Endothelial cell (in vitro differentiated cells): ENCODE measurements at places on chromosomes 5 and 9.
A peak's percentile ranks its signal among the peaks of the same experiment; 100 is the strongest.

DNA sequence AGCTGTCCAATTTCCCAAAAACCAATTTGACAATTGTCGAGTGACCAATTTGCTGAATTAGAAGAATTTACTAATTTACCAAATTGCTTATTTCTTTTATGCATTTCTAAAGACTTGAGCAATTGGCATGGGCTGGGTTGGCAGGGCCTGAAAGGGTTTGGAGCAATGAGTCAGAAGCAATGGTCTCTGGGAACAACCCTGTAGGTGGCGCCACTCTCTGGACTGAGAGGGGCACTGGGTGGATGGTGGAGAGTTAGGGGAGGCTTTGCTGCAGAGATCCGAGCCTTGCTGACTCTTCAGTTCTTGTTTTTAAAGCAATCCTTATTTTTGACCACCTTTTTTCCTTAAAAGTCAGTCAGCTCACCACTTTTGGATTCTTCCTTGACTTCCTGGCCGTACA, 71.5 kb upstream of the RPS23 start:
- peak; percentile 63 for DNase-seq

DNA sequence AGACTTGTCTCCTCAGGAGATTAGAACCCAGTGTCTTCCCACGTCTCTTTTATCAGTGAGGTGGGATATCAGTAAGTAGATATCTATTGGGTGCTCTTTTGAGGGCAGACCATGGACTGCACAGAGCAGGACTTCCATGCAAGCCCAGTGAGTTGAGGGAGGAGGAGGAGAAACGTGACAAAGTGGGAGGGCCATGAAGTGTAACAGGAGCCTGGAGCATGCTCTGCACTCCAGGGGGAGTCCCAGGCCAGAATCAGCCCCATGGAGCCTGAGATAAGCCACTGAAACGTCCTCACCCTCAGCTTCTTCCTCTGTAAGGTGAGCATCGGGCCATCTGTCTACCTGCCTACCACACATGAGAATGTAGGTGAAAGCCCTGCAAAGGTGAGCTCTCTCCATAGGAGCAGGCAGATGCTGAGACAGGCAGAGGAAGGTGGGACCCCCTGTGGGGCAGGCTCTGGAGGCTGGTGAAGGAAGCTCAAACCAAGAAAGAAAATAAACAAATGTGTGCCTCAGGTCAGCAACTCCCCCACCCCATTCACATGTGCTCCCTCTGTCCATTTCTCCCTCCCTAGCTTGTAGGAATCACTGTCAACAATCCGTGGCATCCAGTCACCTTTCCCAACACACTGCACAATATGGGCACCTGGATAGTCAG, 87.4 kb downstream of the NRG2 start:
- DNase-seq: no peak

DNA sequence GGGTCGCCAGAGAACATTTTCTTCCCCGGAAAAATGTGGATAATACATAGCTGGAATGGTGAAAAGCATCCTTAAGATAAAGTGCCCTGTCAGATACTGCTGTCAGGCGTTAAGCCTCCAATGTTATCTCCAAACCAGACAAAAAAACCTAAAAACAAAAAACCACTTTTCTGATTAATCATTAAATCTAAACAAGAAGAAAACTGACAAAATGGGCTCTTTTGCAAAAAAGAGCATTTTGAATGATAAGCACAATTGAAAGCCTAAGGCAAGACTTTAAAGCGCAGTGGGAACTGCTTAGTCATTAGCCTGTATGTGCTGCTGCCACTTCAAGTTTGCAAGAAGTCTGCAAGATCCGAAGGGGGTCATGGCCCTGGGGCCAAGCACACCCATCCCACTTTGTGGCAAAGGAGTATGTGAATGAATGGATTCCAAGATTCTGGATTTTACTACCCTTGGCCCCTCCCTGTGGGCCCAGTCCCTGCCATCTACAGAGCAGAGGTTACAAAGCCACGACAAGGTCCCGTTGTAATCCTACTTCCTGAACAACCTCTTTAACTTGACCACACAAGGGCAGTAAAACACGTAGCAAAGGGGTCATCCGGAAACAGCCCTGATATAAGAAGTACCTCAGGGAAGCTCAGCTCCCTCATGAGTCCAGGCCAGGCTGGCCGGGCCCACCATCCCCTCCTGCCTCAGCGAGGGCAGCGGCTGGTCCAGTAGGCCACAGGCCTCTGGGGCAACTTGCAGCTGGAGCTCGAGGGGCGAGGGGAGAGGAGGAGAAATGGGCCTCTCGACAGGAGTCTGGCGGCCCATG, 29.7 kb downstream of the SHB start:
- DNase-seq: no peak

- no peak for DNase-seq
Observed at GRCh38 chr5:1127959-1128785, 16.3 kb upstream of the SLC12A7 start.

GRCh38 chr9:135474915-135475314, 4.7 kb upstream of the PPP1R26 start:
- DNase-seq: peak; percentile 67

DNA sequence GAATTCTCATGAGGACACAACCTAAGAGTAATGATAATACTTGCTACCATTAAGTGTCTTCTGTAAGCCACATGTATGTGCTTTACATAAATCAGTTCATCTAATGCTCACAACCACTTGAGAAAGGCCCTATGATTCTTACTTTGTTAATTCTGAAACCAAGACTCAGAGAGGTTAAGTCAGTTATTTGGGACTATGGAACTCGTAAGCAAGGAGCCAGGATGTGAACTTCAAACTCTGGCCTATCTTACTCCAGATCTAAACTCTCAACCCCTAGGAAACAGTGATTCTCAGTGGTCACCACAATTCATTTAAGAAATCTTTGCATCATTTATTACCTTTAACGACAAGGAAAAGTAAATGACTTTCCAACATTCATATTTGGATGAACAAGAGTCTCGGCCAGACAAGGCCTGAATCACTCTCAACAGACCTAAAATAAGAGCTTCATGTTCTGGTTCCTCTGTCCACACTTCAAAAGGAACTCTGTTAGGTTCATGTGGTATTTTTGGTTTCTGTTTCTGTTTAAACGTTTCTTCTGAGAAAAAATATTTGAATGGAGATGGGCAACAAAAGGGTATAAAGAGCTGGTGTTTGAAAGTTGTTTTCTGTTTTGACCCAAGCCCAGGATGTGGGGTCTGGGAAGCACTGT, 104.8 kb downstream of the LPAR1 start:
- no peak for DNase-seq

DNA sequence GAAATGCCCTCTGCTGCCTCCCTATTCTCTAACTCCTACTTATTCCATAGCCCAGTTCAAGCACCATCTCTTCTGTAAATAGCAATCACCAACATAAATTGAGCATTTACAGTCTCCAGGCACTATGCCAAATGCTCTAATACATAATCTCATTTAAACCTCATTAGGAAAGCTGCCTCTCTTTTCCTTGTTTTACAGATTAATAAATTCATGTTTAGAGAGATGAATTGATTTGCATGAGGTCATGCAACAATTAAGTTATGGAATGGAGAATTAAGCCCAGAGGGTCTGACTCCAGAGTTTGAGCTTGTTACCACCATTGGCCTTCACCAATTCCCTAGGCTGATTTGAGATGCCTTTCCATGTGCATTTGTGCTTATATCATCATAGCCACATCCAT, 23.4 kb upstream of the RFX3 start:
- DNase-seq: no peak

GRCh38 chr5:59188419-59189225, 605.7 kb downstream of the RAB3C start:
- DNase-seq: peak; percentile 60

GRCh38 chr5:144742361-144742760, 571.7 kb downstream of the KCTD16 start:
- DNase-seq: no peak

- DNase-seq: no peak
Observed at GRCh38 chr9:134358026-134358661, 31.9 kb downstream of the RXRA start.

DNA sequence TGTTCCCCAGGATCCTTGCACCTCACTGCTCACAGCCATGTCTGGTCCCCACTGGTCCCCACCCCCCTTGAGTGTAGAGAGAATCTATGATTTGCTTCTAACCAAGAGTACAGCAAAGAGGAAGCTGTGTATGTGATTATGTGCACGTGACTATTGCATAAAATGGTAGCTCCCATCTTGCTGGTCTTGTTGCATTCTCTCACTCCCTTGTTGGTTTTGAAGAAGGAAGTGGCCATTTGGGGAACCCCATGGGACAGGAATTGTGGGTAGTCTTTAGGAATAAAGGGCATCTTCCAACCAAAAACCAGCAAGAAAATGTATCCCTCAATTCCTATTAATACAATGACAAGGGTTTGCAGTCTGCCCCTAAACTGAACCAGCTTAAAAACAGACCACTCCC, 5.2 kb upstream of the FCN2 start:
- DNase-seq: no peak

DNA sequence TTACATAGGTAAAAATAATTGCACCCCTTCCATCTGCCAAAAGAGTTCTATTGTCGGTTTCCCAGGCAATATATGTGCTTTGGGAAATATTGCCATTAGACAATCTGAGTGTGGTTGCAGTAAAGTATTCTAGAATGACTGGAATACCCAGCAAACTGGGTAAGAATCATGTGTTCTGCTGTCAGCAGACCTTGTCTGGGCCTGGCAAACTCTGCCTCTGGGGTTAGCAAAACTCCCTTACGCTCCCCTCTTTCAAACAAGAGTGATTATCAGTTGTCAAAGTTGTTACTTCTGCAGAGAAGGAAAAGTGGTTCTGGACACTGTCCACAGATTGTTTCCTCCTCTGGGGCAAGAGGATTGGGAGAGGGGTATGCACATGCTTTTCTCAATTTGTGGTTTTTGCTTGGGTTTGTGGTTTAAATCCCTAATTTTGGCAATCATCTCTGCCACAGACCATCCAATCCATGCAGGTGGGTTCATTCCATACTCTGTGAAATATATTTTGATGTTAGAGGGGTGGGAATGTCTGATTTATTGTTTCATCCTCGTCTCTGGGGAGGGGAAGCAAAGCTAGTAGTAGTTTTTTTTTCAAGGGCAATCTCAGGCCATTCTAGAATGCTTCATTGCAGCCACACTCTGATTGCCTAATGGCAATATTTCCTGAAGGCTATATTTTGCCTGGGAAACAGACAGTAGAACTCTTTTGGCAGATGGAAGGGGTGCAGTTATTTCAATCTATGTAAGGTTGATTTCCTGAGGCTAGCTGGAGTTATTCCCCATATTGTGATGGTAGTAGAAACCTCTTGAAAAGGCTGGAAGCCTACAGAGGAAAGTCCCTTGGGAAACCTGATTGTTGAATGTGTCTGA, 24.0 kb upstream of the TNFSF15 start:
- DNase-seq: no peak

DNA sequence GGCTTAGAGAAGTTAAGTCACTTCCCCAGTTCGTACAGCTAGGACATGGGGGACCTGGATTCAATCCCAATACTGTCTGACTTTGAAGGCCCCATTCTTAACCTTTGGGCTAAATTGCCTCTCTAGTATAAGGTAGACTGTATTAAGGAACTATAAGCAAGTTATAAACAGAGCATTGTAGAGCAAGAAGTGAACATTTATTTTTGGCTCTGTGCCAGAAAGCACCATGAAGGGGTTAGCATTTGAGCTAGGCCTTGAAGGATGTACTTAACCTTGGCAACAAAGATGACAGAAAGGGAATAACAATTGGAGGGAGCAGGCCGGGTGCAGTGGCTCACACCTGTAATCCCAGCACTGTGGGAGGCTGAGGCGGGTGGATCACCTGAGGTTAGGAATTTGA, 32.8 kb downstream of the GALNT10 start:
- DNase-seq: no peak

DNA sequence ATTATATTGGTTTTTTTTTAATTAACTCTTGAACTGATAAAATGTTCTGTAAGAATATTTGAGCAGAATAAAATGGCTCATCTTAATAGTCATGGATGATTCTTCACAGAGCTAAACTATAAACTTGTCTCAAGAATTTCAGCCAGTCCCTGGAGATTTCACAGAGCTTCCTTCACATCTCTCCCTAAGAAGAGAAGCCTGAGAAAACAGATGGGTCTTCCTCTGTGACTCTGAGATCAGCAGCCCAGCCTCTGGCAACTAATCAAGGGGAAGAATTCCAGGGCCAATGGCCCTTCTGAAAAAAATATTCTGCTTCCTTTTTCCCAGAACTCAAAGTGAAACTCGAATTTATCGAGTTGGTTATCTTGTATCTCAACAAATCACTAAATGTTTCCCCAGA, 122.2 kb upstream of the ITGA1 start:
- DNase-seq: no peak

- DNase-seq: peak; percentile 3
Observed at GRCh38 chr5:1291611-1292080, 3.2 kb downstream of the TERT start.

DNA sequence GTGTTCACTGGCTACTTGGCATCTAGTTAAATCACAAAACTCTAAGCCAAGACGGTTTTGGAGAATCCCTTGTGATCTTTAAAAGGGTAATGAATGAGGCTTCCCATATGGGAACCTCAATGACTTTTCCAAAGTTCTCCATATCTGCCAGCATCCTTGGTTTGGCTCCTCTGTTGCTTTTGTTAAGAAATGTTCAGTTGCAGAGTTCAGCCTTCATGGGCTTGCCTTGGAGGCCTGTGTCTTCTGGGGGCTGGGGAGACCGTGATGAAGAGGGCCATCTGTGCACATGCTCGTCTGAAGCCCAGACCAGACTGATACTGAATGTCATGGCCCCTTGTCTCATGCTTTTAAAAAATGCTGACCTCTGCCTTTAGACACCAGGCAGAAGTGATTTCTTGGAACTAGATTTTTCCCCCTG, 84.3 kb downstream of the RAI14 start:
- DNase-seq: no peak

GRCh38 chr5:63121471-63121870, 542.9 kb downstream of the LRRC70 start:
- no peak for DNase-seq

- peak; percentile 32 for DNase-seq
Observed at GRCh38 chr9:136399176-136400037, 563 bp downstream of the SNAPC4 start.

DNA sequence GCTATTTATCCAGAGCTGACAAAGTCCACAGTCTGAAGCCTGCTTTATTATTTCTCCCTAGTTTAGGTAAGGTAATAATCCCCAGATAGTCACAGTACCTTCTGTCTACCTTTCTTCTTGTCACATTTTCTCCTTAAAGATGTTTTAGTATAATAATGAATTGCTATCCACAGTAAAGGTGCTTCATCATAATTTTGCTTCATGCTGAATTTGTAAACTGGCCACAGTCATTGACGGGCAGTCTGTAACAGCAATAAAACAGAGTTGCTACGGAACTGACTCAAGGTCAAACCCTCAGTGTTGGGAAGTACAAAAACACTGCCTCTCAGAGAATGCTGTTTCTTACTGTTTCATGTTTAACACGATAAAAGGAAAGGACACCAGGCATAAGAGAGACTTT, 195.7 kb downstream of the ZNF608 start:
- DNase-seq: no peak
